ENCODE measurements at places on chromosomes 4 and X.

- no peak for DNase-seq
These were observed 78.9 kb upstream of the BMPR1B start for GRCh38 chr4:94678896-94679295.

DNA sequence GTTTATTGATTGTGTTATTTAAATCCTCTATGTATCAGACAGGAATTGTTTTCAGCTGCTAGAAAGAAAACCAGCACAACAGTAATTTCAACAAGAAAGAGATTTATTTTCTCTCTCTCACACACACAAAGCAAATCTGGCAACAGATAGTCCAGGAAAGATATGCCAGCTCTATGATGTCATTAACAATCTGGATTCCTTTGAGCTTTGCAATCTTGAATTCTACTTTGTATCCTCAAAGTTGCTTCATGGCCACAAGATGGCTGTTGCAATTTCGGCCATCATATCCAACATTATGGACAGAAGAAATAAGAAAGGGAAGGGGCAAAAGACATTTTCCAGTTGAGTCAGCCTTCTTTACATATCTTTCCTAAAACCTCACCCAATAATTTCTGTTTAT, 19.8 kb upstream of the FMR1 start:
- DNase-seq: no peak

- DNase-seq: no peak
These were observed 114.2 kb downstream of the NWD2 start for GRCh38 chr4:37358748-37359147.

- no peak for DNase-seq
These were observed 94.2 kb upstream of the PPP2R3B start for GRCh38 chrX:480861-481417.

DNA sequence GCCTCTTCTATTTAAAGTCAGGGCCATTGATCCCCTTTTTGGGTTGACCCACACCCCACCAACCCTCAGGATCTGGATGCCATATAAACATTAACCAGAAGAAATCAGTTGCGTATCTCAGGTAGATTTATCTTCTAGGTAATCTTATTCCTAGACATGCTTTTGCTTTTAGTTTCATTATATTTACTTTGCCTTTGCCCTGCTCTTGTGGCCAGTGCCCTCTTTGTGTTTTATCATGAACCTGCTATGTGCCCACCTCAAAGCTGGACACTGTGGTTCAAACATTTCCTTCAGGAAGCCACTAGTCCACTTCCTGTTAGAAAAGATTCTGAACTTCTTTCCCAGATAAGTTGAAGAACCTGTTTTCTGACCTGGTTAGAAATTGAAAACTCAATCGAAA, 117.4 kb upstream of the EDNRA start:
- no peak for DNase-seq

DNA sequence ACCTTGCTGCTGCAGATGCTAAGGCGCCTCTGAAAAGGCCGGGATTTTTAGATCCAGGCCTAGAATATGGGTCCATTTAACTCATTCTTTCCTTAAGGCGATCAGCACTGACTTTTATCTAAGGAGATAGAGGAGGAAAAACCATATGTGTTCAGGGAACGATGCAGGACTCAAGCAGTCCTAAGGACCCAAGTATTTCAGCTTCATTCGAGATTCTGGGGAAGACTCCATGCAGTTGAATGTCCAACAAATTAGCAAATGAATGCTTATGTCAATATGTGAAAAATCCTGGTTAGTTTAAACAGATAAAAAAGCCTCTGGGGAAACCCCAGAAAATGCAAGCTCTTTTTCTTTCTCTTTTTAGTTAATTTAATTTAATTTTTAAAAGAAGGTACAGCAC, 36.0 kb downstream of the HELT start:
- DNase-seq: no peak

DNA sequence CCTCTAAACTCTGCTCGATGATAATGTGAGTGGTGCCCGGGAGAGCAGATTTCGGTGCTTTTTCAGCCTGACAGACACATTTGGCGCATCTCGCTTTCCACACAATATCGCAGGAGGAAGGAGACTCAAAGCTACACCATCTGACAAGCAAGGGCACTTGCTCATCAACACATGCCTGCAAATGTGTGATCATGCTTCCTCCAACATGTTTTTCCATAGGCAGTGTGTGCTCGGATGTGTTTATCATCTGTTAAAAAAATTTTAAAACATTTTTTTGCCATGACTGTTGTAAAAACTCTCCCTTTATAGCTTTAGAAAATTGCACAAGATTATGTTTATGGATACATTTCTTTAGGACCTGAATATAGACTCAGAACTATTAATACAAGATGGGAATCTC, 170.3 kb upstream of the PUDP start:
- DNase-seq: no peak

- DNase-seq: no peak
These were observed 455.7 kb upstream of the FAT1 start for GRCh38 chr4:187179086-187180058.

DNA sequence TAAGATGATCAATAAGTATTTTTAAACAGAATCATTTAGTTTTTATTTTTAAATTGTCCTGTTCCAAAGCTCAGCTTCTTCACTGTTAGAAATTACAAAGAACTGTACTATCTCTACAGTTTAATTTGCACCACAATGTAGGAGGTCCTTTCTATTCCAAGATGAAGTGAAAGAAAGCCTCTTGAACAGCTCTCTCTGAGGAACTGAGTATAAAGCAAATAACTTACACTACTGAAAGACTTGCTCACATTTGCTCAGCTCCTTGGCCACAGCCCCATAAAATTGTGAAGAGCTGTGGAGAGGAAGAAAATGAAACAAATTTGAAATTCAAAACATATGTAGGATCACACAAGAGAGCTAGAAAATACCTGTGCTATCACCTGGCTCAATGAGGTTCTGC, 68.6 kb downstream of the ENPEP start:
- DNase-seq: no peak

DNA sequence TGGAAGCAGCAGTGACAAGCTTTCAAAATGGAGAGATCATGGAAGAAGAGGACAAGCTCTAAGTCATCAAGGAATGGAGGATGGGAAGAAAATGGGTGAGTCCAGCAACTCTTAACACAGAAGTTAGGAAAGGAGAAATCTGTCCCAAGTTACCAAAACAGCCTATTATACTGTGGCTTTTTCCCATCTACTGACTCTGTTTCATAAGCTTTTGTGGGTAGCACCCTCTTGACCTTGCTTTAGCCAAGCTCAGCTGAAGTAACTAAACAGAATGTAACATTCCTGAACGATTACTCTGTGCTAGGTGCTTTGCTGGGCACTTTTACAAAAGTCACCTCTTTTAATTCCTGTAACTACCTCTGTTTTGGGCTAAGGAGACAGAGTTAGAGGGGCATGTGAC, 54.9 kb downstream of the MAP7D2 start:
- no peak for DNase-seq

- DNase-seq: no peak
These were observed 235.4 kb downstream of the SPRY1 start for GRCh38 chr4:123631786-123632692.
